ENCODE measurements at places on chromosomes 2 and 18.

DNA sequence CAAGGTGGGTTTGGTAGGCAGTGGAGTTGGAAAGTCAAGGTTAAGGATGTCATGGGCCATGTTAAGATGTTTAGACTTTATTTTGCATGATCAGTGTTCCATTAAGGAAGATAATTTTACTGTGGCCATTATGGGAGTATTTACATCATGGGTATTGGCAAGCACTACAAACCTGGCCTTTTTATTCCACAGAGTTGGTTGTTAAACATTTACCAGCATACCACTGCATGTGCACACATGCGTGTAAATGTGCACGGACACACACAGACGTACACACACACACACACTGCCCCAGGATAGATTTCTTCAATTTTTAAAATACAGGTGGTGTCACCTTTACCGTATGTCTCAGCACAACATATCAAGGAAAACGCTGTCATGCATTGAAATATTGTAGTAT is 51.4 kb upstream of the ITGA6 start:
- DNase-seq = no peak

- DNase-seq = no peak
Measured at GRCh38 chr2:55087936-55088335, 37.7 kb upstream of the RTN4 start.

DNA sequence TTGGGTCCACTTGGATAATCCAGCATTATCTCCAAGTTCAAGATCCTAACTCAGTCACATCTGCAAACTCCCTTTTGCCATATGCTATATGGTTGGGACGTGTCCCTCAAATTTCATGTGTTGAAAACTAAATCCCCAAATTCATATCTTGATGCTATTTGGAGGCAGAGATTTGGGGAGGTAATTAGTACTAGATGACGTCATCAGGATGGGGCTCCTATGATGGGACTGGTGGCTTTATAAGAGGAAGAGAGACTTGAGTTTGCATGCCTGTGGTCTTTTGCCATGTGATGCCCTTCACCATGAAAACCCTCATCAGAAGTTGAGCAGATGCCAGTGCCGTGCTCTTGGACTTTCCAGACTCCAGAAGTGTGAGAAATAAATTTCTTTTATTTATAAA is 16.8 kb upstream of the SMAD4 start:
- no peak for DNase-seq

DNA sequence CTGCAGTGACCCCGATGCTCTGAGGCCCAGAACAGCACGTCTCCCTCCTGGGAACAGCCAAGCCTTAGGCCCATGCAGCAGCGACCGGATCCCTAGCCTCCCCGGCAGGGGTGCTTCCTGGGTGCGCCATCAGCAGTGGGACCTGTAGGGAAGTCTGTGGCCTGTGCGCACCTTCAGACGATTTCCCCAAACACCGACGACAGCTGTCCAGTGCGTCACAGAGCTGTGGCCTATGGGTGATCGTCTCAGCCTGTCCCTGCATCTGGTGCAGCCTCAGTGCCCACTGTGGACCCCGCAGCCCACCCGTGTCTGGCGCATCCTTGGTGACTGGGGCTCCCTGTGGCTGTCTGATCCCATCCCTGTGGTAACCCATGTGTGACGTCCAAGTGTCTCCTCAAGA is 9.0 kb downstream of the GPC1 start:
- DNase-seq = no peak

GRCh38 chr18:44758861-44759631 is 78.4 kb downstream of the SETBP1 start:
- no peak for DNase-seq

DNA sequence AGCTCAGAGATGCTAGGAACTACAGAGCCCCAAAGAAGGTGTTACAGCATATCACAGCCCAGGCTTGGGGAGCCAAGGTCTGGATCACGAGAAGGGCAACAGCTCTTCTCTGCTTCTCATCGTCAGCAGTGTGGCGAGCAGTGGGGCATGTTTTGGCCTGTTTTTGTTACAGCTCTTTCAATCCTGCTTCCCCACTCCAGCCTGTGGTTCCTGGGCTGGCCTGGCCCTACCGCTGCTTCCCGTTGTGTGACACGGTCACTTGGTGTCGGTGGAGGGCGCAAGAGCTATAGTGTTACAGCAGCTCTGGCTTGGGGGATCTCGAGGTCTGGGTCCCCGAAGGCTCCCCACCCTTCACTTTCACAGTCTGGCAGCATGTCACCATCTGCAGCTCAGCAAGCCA is 870.2 kb downstream of the CBLN2 start:
- no peak for DNase-seq

DNA sequence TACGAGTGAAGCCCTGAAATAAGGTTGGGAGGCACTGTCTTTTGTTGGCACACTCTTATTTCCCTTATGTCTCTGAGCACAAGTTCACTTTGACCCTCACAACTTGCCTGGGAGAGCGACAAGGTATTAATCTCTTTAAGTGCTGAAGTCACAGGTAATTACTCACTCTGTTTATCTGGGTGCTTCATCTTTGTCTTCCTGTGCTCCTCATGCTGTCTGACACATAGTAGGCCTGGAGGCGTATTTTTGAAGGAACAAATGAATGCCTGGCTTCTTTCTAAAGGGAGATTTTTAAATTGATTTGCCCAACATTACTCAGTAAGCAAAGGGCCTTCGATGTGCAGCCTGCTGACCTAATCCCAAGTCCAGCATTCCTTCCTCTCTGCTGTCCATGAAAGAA is 507.1 kb upstream of the TNP1 start:
- no peak for DNase-seq

DNA sequence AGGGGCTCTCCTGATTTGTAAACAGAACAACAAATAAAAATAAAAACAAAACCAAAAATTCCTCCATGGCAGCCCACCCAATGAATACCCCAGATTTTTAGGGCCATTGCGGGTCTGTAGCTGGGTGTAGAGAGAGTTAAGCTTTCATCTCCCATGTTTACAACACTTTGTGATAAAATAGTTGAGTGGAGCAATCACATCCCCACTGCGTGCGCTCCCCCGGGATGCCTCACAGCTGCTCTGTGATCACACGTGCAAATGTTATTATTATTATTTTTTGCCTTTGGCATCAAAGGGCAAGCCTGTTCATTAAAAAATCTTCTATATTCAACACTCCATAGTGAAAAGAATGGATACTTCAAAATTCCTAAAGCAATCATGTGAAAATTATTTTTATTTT is 118.0 kb downstream of the MBP start:
- no peak for DNase-seq

- DNase-seq = no peak
Measured at GRCh38 chr2:165147186-165148045, 56.4 kb downstream of the SCN3A start.

DNA sequence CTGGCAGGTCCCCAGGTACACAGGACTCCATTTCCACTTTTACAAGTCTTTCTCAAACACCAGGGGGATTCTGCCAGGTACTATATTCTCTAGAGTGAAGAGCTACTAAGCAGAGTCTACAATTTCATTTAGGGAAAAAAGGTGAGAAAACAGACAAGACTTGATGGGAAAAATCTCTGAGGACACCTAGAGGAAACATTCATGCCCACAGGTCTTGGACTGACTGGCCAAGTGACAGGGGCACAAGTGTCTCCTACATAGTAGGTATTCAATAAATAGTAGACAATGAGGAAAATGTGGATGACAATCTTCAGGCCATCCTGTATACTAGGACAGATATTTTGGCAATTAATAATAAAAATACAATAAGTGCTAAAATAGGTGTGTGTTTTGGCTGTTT is 228.6 kb downstream of the CLIP4 start:
- DNase-seq = no peak

- DNase-seq = no peak
Measured at GRCh38 chr2:3837086-3837485, 133.7 kb downstream of the DCDC2C start.

DNA sequence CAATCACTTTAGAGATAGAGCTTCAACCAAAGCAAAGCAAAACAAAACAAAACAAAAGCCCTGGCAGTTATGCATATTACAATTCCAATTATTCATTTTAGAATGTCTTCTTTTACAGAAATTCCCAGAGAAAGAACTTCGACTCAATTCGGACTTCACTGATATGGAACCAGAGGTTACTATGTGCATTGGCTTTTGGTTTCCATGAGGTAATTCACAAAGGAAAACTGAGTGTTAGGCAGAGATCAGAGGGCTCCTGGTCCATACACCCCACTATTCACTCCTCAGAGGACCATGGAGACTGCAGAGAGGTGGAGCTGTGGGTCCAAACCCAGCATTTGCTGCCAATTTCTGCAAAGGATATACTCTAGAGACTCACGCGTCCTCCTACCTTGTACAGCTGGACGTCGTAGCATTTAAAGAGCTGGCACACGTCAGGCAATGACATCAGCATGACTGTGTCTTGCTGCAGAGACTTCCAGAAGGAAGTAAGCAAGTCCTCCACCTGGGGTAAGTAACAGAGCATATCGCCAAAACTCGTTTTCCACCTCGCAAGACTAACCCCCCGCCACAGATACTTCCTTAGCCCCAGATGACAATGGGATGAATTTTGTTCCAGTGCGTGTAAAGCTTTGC is 31.3 kb upstream of the CREG2 start:
- DNase-seq = no peak

DNA sequence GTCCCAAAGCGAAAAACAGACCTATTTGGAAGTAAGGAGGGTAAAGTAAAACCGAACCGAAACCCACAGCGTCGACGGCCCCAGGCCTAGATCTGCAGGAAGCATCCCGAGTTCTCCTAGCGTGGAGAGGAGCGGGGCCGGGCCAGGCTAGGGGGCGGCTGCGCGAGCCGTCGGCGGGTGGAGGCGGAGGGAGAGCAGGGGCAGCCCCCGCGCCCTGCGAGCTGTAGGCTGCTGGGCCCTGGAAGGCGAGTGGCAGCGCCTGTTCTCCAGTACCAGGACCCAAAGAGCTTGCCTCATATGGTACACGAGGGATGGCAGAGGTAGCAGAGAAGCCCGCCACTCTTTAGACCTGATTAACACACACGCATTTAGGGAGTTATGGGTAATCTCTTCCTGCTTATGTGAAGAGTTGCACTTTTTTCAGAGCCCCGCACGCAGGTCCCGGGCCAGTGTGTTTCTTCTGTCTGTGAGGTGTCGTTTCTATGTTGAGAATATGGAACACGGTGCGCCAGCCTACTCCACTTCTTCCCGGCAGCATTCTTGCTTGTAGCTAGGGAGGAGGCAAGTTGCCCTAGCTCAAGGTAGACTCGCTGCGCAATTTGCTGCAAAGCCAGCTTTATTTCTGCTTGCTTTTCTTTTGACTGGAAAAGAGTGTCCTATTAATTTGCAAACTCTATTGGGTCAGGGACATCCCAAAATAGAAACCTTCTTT is 71.1 kb downstream of the ARHGEF33 start:
- no peak for DNase-seq

GRCh38 chr2:143124445-143124844 is 4.8 kb upstream of the ARHGAP15 start:
- DNase-seq = no peak

GRCh38 chr2:164920430-164920829 is 34.9 kb downstream of the SLC38A11 start:
- peak; percentile 95 for DNase-seq

- no peak for DNase-seq
Measured at GRCh38 chr18:56451188-56451587, 187.2 kb downstream of the TXNL1 start.

DNA sequence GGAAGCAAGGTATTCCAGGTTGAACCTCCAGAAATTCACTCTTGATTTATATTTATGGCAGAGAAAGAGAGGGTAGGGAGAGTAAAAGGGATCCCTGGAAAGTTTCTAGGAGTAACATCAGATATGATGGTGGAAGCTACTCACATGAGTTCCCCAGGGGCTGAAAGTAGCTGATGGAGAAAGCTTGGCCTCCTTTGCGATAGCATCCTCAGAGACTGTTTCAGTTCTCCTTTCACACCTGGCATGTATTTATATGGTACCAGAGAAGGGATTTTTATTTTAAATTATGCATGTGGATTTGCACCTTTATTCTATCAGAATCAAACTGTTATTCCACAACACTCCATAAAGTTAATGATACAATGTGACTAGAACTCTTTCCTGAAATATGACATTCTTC is 126.3 kb upstream of the OSR1 start:
- DNase-seq = no peak

DNA sequence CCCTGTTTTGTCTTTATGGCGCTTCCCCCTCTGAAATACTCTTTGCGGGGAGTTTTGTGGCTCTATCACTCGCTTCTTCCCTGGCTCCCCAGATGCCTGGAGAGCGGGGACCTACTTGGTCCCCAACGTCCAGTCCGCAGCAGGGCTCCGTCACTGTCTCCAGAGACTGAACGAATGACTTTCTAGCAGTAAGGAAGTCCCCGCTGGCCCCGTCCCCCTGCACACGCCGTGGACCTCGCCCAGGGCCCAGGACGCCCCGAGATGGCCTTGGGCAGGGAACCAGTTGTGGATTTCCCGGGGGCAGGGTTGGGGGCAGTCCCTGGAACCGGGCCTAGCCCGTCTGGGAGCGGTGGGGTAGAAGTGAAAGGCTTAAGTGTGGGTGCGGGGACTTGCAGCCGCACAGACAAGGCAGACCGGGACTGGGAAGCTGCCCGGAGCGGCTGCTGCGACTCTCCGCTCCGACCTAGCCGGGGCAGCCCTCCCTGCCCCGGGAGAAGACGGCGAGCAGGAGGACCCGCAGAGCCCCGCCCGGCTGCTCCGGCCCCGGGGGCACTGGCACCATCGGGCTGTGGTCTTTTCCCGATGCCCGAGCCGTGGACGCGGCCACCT is 821 bp upstream of the EPHA4 start:
- peak; percentile 54 for DNase-seq

DNA sequence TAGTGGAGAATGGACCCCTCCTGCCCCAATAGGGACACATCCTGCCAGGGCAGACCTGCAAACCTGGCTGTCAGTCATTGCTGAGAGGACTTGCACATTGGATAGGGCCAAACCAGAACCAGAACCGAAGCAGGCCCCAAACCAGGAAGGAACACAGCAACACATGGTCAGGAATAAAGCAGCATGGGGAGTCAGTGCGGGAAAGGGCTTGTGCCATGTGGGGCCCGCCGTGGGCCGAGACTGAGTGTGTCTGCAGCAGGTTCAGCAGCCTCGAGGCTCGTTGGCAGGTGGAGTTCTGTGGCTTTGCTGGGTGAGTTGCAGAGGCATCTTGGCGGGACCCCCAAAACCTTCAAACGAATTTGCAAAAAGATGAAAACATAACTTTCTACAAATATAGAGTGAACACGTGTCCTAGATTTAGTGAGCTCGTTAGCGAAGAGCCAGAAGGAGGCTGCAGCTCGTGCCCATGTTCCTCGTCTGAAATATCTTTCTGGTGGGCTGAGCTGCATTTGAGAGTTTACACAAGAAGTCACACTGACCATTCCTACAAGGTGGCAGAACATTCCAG is 44.9 kb upstream of the LDLRAD4 start:
- no peak for DNase-seq
